Fibroblast of the conjunctiva (primary cell): ENCODE measurements at places on chromosomes 4 and X.

GRCh38 chr4:2183394-2183793, 58.5 kb downstream of the HAUS3 start:
- DNase-seq = no peak

DNA sequence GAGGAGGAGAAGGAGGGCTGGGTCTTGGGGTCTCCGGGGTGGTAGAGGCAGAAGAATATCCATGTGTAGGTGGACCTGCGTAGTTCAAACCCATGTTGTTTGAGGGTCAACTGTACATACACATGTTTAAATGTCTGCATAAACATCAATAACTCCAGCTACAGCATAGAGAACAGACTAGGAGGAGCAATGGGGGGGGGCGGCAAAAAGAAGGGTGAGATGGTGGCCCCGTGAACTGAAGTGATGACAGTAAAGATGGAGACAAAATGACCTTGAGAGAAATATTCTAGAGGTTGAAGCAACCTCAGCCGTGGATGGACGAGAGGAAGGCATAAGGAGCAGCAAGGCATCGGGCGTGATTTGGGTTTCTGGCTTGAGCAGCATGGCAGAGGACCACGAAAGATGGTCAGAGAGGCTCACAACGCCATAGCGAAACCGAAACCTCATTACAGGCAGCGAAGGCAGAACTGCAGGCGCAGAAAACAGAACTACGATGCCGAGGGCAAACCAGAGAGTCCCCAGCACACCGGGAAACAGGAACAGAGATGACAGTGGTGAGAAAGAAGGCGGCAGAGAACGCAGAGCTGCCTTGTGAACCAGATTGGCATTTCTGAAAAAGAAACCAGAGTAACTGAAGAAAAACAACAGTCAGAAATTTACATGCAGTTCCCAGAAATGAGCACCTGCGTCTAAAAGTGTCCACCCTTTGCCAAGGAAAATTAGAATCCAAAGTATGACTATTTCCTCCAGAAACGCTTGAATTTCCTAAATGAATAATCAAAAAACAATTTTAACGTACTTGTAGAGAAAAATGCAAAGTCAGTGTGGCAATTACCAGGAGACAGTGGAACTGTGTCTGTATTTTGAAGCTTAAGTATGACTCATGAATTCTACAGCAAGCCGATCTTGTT, 50.3 kb upstream of the ENPP6 start:
- DNase-seq = peak; percentile 69

DNA sequence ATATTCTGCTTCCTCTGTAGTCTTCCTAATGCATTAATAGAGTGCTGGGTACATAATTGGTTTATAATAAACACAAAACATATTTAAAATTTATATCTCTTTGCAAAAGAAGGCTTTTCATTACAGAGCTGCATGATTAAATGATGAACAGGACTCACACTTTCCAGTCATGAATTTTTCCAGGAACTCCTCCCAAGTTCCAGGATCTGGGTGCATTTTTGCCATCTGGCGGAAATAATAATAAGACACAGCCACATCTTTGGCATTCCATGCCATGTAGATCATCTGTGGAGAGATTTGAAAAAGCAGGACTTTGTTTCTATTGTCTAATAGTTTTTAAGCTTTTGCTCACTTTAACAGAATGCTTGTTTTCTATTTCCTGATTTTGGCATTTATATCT, 40.2 kb upstream of the SULT1B1 start:
- DNase-seq = peak; percentile 22

GRCh38 chr4:26647523-26648224, 63.8 kb downstream of the TBC1D19 start:
- no peak for DNase-seq

GRCh38 chr4:124997991-124998390, 285.5 kb upstream of the ANKRD50 start:
- no peak for DNase-seq

GRCh38 chrX:23699636-23700194, 32.4 kb downstream of the PRDX4 start:
- DNase-seq = no peak

DNA sequence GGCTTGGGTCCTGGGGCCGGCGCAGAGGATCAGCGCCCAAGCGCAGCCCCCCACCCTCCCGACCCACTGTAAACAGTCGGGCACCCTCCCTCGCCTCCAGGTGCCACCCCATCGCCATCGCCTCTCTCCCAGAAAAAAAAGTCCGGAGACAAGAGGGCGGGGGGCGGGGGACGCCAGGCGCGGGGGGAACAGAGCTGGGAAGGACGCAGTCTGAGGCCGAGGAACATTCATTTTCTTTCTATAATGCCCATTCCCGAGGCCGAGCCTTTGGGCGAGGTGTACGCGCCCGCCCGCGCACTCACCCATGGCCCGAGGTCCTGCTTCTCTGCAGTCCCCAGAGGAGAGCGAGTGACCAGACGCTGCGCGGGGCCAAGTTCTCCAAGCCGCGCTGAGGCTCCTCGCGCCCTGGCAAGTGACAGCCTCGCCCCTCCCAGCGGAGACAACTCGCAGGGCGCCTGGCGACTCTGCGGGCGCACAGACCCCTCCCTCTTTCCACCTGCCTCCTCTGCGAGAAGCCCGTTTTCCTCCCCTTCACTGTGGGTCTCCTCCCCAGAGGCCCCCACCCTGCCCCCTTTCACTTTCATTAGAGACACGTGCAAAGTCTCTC, 63.5 kb upstream of the WDR17 start:
- DNase-seq = no peak

DNA sequence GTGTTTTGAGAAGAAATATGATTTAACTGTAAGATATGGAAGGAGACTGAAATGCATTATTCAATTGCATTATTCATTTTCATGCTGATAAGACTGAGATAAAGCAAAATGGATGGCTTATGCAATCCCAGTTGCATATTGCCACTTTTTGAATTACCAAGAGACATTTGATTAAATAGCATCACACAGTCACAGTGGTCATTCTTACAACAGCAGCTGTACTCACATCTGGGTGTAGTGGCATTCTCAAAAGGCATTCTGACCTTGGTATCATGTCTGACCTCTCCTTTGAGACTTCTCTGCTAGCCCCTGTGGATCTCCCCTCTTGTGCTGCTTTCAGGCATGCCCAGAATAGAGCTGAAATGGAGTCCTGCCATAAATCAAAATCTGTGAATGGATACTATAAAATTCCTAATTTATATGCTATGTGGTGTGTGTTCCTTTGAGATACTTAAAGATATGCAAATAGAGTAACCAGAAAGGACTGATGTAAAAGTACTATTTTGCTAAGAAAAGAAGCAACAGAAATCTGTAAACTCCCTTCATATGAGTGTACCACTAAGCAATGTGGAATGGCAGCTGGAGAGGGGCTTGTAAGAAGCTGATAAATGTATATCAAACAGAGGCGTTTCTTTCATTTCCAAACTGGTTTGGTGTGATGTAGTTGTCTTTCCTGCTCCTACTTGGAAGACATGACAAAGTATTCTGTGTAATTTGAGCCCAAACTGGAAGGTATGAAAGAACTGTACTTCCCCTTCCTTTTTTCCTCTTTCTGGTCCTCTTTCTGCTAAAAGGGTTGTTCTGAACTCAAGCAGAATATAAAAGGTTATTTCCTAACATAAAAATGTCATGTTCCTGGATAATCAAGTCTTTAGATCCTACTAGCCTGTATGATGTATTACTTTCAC, 25.4 kb upstream of the METAP1 start:
- DNase-seq = no peak

DNA sequence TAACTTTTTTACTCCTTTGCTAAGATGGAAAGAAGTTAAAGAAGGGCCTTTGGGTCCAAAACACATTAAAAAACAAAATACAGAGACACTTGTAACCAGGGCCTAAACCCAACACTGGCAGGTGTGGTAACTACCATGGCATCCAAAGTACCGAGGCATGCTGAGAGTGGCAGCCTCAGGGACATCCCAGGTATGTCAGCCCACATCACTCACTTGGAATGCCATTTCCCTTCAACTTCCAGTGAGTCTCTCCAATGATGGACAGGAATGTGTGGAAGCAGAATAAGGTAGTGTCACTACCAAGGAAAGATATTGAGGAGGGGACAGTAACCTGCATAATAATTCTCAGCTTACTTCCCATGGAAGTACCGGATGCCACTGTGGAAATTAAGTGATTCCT, 79.5 kb upstream of the SCOC start:
- DNase-seq = no peak

GRCh38 chr4:67468830-67469229, 76.5 kb downstream of the CENPC start:
- DNase-seq = no peak

GRCh38 chrX:109184506-109185139, 297.3 kb downstream of the GUCY2F start:
- DNase-seq = no peak

- peak; percentile 53 for DNase-seq
Observed at GRCh38 chrX:107571296-107571998, 56.9 kb upstream of the PRPS1 start.

DNA sequence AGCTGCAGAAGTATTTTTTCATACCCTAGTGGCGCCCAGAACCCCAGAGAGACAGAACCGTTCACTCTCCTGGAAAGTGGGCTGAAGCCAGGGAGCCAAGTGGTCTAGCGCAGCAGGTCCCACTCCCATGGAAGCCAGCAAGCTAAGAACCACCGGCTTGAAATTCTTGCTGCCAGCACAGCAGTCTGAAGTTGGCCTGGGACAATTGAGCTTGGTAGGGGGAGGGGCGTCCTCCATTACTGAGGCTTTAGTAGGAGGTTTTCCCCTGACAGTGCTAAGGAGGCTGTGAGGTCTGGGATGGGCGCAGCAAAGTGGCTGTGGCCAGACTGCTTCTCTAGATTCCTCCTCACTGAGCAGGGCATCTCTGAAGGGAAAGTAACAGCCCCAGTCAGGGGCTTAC, 84.5 kb upstream of the ATXN3L start:
- no peak for DNase-seq

GRCh38 chrX:32524385-32524784, 687.0 kb downstream of the DMD start:
- DNase-seq = no peak

- DNase-seq = no peak
Observed at GRCh38 chr4:121397941-121398601, 17.3 kb upstream of the QRFPR start.

- no peak for DNase-seq
Observed at GRCh38 chrX:47191331-47191730, 2.3 kb upstream of the UBA1 start.

DNA sequence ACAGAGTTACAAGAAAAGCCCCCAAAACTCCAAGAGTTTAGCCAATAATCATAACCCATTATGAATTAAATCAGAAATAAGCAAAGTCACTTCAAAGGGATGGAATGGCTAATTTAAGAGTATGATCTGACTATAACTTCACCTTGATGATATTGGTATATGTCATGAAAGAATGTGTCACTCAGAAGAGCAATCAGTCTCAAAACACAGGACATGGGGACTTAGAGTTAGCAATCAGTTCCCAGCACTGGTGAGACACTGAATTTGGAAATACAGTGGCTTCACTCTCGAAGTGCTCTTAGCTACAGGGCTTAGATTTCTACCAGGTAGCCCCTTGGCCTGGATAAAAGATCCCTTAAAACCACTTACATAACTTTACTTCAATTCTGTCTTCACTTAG, 65.7 kb upstream of the EXOC1L start:
- no peak for DNase-seq

DNA sequence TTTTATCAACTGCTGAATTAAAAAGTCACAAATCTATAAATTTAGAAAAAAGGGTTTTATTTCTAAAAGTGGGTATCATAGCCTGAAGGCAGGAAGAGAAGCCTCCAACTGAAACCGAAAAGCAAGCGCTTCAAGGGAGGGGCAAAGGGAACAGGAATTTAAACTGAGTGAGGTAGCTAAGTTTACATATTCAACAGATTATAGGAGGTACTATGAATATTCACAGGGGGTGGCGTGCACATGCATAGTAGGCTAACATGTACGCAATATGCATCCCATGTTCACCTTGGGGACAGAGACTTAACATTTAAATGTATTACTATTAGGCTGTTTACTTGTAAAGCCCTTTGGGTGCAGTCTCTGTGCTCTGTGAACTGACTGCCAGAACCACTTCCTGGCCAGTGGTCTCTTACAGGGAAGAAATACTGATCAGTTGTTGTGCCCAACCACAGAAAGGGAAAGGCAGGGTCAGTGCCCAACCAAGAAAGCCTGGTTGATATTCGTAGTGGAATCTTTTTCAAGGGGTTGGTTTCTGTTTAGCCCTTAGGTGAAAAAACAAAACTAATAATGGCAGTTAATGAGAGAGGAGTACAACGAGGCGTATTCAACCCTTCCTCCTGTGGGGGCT, 168.7 kb upstream of the GALNTL6 start:
- DNase-seq = no peak

DNA sequence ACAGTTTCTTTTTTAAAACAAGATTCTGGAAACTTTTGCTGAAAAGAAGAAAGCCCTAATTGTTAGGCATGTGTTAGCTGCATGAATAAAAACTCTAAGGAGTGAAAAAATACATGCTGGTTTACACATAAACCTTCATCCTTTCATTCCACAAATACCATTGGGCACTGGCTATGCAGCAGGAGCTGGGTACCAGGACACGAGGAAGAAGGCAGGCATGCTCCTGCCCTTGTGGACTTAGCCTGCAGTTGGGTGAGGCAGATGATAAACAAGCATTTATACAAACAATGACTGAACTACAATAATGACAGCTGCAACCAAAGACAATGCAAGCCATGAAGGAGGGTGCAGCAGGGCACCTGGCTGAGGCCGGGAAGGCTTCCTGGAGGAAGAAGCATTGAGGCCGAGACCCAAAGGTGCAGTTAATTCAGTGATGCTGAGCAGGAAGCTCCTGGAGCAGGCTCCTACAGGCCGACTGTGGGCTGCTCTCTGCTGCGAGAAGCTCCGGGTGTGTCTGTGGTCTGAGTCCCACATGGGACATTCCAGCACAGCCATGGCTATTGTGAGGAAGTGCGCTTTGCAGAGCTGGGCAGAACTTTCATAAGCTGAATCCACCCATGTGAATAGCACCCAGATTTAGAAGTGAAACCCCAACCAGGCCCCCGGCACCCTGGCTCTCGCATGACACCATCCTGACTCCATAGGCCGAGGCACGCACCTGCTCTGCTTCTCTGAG, 44.0 kb upstream of the MXD4 start:
- no peak for DNase-seq

DNA sequence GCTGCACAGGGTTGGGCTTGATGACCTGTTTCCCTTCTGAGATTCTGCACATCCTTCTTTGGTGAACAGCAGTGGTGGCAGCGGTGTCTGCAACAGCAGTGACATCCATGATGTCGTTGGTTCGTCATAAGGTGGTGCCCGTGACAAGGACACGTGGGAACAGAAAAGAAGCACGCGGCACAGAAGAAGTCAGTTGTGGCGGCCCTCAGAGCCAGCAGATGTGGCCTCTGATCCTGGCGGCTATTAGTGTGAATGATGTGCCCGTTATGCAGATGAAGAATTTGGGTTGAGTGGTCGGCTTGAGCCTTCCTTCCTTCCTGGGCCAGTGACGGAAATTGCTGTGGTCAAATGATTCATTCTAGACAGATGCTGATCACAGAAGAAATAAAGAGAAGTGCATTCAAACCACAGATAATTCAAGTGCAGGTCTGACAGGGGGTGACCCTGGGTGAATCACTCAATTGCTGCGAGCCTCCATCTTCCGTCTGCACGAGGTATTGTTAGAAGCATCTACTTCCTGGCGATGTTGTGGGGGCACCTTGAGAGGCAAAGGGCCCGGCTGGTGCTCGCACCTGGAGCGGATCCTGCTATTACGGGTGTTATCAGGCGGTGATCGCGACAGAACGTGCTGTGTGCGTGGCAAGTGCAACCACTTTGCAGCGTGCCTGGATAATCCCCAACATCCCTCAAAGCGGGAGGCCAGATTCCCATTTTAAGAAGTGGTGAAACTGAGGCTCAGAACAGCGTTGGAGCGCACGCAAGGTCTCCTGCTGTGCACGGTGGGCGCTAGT, 215.2 kb upstream of the PSAPL1 start:
- DNase-seq = peak; percentile 14
